A549 treated with ZK216348 at 1 μM for 4 hours (cell line): ENCODE measurements at places on chromosomes 3 and 15. TPM values are rescaled to one million over a fixed set of nuclear protein-coding genes. Genes with fewer than 3 reads are reported as not detected.

TGM4 gene
- 0.08 to 0.12 TPM in 2 of 5 replicates, not detected in the others for total RNA-seq

GOLGA6L4 gene
- total RNA-seq: 0.61 to 1.7 TPM (median 0.82 TPM) in 5 replicates

IGSF11 gene
- total RNA-seq: 2.7 to 6.4 TPM (median 4.9 TPM) in 5 replicates

IGDCC3 gene
- total RNA-seq: 0.12 to 0.19 TPM (median 0.13 TPM) in 3 of 5 replicates, not detected in the others

AMIGO3 gene
- total RNA-seq: 0.18 to 1.1 TPM (median 0.66 TPM) in 4 of 5 replicates, not detected in the other

PLAAT1 gene
- total RNA-seq: 0.18 TPM in 1 of 5 replicates, not detected in the others

SAMD7 gene
- not detected in 5 replicates for total RNA-seq

CPN2 gene
- total RNA-seq: not detected in 5 replicates

IMPG2 gene
- 0.04 TPM in 1 of 5 replicates, not detected in the others for total RNA-seq
